Non-pigmented ciliary epithelial cell (primary cell): ENCODE measurements at places on chromosomes 3 and 15.

DNA sequence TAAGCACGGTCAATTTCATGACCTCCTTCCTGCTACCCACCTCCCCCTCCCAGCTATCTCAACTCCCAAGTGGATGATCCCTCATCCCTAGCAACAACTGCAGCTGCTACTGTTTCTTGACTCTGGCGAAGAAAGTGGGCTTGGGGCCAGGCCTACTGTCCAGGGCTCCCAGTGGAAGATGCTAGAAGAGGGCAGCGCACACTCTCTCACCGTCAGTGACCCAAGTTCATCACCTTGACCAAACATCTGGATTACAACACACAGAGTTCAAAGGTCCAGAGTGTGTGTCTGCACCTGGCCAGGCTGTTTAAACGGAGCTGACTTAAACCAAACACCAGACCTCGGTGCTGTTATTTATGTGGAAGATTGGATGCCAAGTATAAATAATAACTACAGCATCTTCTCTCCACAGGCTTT is 385.6 kb downstream of the SHQ1 start:
- DNase-seq = no peak

DNA sequence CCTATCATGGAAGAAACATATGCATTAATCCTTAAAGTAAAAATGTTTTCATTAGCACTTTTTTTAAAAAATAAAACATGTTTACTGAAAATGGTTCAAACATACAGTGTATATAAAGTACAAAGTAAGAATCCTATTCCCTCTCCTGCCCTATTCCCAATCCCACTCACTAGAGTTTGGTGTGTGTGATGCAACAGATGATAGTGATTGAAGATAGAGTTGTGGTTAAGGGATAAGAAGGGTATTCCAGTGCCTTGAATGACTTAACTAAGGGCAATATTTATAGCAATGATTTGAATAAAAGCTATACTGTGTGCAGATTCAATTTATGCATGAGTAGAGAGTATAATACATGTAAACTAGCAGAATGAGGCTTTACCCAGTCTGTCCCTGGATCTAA is 18.1 kb downstream of the ZNF280D start:
- no peak for DNase-seq

- peak; percentile 27 for DNase-seq
Measured at GRCh38 chr3:141796081-141796888, 33.1 kb downstream of the GRK7 start.

- DNase-seq = no peak
Measured at GRCh38 chr3:189947948-189948723, 172.6 kb downstream of the P3H2 start.

- no peak for DNase-seq
Measured at GRCh38 chr15:25248583-25249235, 190.1 kb downstream of the UBE3A start.

GRCh38 chr3:50319894-50320625 is 2.5 kb downstream of the HYAL2 start:
- no peak for DNase-seq

- DNase-seq = no peak
Measured at GRCh38 chr15:99923711-99924110, 190.5 kb upstream of the LYSMD4 start.

DNA sequence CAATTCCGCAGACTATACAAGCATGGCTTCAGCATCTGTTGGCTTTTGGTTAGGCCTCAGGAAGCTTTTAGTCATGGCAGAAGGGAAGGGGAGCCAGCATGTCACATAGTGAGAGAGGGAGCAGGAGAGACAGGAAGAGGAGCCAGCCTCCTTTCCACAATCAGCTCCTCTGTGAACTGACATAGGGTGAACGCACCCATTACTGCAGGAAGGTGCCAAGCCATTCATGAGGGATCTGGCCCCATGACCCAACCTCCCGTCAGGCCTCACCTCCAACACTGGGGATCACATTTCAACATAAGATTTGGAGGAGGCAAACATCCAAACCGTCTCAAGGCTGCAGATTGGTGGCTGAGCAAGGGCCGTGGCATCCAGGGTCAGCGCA is 106.3 kb downstream of the LRRK1 start:
- DNase-seq = no peak

- DNase-seq = no peak
Measured at GRCh38 chr3:195241592-195242355, 29.2 kb downstream of the XXYLT1 start.

GRCh38 chr3:112012205-112012992 is 13.7 kb downstream of the TAGLN3 start:
- DNase-seq = no peak

GRCh38 chr15:66679061-66679656 is 22.9 kb upstream of the SMAD6 start:
- DNase-seq = no peak

DNA sequence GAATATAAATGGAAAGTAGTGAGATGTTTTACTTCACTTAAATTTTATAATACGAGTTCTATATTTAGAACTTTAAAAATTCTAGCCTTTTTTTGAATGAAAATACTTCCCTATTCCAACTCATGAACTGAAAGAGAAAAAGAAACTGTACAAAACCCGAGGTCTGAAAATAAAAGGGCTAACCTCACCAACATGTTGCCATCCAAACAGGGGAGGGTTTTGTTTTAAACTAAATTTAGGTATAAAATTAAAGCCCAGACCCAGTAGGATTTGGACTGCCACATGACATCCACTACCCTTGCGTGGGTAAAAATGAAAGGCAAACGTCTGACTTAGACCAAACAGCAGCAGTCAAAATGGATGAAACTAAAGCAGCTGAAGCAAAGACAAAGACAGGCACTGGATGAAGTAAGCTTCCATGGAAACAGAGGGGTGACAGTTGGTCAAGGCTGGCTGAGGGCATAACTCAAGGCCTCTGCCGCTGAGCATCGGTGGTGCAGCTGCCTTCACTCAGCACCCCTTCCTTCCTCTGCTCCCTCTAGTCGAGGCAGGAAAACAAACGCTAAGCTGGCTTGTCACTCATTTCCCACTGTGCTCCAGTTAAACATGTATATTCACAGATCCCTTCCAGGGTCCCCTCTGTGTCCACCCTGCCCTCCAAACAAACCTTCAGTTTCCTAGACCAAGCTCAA is 58.1 kb downstream of the TM4SF4 start:
- no peak for DNase-seq

DNA sequence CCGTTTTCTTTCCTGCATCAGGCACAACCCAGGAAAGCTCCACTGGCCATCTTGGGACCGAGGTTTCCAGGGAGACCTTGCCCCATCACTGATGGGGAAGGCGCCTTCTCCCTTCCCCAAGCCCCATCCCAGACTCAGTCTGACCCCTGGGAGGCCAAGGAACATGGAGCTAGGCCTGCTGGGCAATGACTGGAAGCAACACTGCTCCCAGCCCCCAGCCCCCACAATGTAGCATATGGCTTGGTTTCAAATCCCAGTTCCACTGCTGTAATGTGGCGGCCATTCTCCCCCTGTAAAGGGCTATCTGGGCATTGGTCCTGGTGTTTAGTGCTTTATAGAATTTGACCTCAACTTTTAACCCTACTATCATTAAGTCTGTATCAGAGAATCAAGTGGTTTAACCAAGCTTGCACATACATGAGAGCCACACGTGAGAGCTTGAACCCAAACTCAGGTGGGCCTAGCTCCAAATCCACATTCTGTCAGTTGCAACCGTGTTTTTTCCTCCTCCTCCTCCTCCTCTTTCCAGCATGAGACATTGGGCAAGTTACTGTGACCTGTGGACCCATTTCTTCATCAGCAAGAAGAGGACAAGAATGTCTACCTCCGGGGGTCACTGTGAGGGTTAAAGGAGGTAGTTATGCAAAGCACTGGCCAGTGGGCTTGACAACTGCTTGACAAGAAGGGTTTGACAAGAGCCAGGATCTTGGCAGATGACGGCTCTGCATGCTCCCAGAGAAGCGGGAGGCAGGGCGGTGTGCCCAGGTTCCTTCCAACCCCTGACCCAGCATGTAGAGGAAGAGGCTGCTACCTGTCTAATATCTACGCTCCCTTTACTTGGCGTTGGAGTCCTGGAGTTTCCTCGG is 37.4 kb downstream of the KLHL25 start:
- no peak for DNase-seq

- DNase-seq = no peak
Measured at GRCh38 chr3:10973046-10973595, 19.4 kb upstream of the SLC6A1 start.

GRCh38 chr3:139394116-139394515 is 4.7 kb upstream of the COPB2 start:
- DNase-seq = no peak

DNA sequence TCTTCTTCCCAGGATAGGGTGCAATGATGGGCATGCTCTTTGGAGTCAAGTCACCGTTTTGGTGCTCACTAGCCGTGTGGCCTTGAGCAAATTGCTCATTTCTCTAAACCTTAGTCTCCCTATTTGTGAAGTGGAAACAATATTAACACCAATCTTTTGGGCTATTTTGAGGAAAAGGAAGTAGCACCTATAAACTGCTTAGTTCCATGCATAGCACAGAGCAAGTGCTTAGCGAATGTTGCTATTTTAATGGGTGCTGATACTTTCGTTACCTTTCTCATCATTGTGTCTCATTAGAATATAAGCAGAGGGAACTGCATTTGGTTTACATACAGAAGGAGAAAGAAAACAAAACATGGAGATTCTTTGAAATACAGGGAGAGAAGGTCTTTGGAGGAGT is 66.1 kb downstream of the BOC start:
- DNase-seq = no peak

DNA sequence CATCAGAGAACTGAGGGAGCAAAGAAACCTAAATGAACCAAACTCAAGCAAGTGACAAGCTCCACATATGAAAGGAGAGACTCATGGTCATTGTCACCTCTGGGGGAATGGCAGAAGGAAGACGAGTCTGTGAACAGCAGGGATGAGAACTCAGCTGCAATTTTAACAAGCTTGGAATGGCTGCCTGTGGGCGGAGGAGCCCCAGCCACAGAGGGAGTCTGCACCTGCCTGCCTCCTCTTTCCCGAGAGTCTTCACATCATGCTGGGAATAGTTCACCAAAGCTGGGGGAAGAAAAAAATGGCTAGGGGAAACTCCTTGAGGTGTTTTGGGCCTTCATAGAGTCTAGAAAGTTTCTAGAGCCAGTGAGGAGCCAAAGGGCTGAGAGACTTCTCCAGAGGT is 21.3 kb upstream of the BHLHE40 start:
- DNase-seq = no peak

- no peak for DNase-seq
Measured at GRCh38 chr3:147816752-147817151, 407.6 kb downstream of the ZIC1 start.

- DNase-seq = no peak
Measured at GRCh38 chr3:123278446-123278845, 76.7 kb downstream of the SEC22A start.

DNA sequence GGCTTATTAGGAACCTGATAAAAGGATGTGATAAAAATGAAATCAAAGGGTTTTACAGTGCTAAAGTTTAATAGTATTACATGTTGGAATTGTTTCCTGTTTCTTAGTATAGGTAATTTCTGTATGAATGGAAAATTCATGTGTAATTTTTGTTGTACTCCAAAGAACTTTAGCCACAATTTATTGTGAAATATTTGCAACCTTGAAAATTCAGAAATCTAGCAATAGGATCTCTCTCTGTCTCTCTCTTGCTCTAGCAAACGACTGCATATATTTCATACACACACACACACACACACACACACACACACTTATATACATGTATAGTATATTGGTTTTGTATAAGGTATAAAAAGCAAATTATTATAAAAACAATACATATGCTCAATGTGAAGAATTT is 59.6 kb downstream of the PIAS1 start:
- DNase-seq = no peak

DNA sequence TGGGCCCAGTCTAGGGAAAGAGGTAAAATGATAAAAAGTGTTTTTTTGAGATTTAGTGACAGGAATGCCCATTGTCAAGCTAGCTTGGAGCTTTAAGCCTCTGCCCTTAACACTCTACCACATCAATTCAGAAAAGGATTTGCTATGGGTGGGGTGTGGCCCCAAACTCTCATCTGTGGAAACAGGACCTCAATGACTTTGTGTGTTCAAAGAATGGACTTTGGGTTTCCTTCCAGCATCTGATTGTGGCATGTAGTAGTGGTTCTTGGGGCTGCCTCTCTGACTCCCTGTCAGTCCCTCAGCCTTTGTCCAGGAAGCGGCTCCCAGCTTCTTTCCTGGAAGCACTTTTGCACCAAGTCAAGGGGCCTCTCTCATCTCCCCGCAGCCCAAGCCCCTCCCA is 56.1 kb downstream of the CCNL1 start:
- no peak for DNase-seq

DNA sequence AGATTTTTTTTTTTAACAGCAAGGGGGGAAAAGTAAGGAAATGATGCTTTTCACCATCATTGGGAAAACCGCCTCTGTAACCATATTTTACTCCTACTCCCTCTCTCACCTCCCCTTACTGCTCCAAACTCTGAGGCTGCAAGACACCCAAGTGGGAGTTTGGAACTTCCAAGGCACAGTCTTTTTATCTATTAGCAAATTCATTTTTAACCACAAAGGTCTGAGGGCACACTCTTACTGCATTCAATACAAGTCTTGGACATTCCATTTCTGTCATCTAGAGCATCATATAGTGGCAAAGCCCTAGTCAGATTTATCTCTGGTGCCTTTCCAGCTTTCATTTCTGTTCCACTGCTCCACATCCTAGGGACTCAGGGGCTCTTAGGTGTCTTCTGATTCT is 13.2 kb downstream of the FAM162A start:
- DNase-seq = no peak

GRCh38 chr15:30922480-30923311 is 19.0 kb downstream of the FAN1 start:
- DNase-seq = peak; percentile 61

DNA sequence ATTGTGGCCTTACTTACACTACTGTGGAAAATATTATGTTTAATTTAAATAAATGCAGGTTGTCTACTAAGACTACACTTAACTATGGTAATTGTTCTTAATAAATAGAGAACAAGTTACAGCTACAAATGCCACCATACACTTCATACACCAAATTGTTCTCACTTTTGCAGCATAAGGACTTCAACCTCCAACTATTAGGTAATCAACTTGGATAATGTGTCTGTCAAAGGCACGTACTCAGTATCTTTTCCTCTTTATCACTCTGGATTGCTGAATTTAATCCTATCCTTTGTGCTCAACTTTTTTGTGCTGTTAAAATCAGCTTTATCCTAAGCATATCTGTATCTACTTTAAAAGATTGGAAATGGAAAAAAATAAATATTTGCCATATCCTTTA is 41.6 kb upstream of the TMEM87A start:
- no peak for DNase-seq

- DNase-seq = no peak
Measured at GRCh38 chr3:185382154-185382553, 19.2 kb downstream of the MAP3K13 start.

- no peak for DNase-seq
Measured at GRCh38 chr3:108328821-108329486, 32.6 kb downstream of the HHLA2 start.

GRCh38 chr15:91970142-91970541 is 116.6 kb downstream of the SLCO3A1 start:
- no peak for DNase-seq
